Thoracic aorta (tissue), 2 donors: ENCODE measurements at places on chromosomes 16 and 17.

DNA sequence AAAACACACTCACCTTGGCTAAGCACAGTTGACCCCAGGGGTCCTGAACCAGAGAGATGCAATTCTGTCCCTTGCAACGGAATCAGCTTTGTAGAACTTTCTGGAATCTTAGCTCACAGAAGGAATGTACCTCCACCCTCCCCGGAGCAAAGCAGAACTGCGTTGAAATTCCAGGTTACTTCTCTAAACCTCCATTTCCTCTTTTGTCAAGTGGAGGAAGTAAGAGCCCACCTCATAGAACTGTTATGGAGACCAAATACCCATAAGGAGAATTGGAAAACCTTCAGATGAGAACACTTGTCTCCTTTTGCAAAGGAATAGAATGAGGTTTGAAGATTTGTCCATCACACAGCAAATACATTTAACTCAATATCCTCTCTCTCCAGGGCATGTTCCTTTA, 86.6 kb upstream of the RBBP6 start:
- no peak for DNase-seq

- peak; percentile 52 for DNase-seq
Observed at GRCh38 chr17:29131814-29132682, 48.1 kb downstream of the MYO18A start.

- no peak for DNase-seq
Observed at GRCh38 chr17:8614988-8615387, 15.5 kb downstream of the MYH10 start.

- no peak for DNase-seq
Observed at GRCh38 chr16:88449267-88449561, 3.9 kb upstream of the ZFPM1 start.

DNA sequence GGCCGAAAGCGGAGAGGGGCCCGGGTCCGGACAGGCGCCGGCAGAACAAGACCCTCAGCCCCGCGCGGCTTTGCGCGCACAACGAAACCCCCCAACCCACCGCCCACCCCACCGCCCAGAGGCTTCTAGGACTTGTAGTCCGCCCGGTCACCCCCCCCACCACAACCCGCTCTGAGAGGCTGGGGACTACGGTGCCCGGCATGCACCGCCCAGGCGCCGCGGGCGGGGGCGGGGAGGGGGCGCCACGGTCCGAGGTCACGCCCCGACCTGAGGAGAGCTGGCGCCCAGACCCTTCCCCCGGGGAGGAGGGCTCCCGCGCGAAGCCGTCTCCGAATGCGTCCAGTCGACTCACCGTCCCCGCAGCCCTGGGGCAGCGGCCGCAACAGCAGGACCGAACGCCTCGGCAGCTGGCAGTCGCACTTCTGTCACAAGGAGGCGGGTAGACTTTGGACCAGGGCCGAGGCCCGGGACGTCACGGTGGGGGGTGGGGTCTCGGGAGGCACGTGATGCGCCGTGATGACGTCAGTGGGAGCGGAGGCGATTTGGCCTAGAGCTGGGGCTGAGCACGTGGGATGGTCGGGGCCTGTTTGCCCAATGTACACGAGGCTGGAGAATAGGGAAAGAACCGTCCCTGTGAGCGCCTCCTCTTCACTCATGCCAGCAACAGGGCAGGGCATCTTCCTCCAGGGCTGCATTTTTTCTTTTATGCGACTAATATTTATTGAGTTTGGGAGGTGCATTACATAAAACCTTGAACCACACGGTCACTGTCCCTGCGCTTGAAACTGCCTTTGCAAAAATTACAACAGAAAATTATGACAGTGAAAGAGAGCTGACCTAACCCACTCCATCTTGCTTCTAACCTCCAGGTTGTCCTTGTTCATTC, at the start of gene CDIP1:
TSS of gene CDIP1 (minus strand) at position 424 of the 886 bp plus-strand sequence. CDS start 24,643 bp downstream, outside the sequence.
- DNase-seq, result peak; percentile 91

- DNase-seq, result no peak
Observed at GRCh38 chr17:6347776-6348175, 87.1 kb downstream of the AIPL1 start.

DNA sequence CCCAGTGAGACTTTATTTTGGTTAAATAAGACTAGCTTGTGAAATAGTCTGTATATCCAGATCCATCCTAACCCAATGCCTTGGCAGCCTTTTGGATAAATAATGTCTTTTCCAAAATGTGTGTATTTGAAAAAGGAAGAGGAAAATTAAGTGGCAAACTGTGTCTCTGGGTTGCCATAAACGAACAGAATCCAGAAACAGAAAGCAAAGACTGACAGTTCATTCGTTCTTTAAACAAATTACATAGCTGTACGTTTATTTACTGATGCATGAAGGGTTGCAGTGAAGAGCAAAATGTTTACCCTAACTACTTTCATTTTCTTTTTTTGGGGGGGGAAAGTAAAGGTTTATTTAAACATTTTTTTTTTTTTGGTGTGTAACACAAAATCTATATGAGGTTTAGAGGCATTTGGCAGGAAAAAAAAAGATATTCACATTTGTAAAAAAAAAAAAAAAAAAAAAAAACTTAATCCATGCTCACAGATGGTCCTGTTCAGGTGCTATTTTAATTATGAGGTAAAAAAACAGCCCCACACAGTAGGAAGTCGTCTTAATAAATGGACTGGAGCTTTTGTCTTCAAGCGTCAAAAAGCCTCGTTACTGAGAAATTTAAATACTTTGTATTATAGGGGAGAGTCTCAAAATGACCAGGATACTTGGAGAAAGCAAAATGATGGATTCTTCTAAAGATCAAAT, 245.9 kb downstream of the FTO start:
- DNase-seq, result no peak

- DNase-seq, result no peak
Observed at GRCh38 chr17:66724581-66725341, 110.2 kb upstream of the CACNG5 start.

GRCh38 chr17:34365340-34365739, 2.3 kb upstream of the CCL1 start:
- DNase-seq, result no peak

- no peak for DNase-seq
Observed at GRCh38 chr17:4492721-4493561, 5.7 kb upstream of the SPNS2 start.

DNA sequence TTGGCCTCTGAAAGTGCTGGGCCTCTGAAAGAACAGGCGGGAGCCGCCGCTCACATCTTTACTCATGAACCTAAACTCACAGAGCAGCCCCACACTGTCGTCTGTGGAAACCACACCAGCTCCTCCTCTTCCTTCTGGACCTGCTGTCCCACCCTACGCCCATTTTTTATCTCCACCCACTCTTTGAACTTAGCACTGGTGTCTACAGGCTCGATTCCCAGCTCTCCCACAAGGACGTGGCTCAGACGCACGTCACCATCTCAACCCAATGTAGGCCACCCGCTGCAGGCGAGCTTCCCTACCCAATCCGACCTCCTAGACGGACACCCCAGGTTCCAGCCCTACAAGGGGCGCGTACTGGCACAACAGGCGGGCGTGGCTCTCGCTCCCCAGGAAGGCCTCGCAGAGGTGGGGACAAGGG, 62.2 kb downstream of the NXN start:
- no peak for DNase-seq

DNA sequence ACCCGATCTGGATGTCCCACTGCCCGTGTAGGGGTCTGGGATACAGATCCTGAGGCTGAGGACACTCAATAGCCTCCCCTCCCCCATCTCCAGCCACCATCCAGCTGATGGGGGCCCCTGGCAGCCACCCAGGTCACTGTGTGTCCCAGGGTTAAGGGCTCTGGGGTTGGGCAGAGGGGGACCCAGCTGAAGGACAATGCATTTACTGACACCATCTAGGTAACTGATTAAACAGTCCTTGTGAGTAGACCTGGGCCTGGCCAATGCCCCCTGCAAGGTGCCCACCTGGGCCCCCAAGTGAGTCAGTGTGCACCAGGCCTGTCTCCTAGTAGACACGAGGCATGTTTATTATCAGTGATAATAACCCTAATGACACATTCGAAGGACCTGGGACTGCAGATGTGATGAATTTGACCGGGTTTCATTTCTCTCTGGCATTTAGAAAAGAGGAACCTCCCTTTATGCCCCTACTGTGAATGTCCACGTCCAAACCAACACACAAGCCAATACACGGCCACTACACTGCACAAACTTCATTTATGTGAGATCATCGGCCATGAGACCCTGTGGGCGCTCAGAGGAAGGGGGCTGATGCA, 261.9 kb upstream of the FOXF1 start:
- DNase-seq, result no peak

GRCh38 chr17:8284126-8284525, 4.3 kb upstream of the RANGRF start:
- no peak for DNase-seq

- no peak for DNase-seq
Observed at GRCh38 chr16:55144651-55145050, 179.4 kb upstream of the IRX6 start.

GRCh38 chr17:37490638-37491614, 1.2 kb downstream of the DUSP14 start:
- DNase-seq, result no peak

DNA sequence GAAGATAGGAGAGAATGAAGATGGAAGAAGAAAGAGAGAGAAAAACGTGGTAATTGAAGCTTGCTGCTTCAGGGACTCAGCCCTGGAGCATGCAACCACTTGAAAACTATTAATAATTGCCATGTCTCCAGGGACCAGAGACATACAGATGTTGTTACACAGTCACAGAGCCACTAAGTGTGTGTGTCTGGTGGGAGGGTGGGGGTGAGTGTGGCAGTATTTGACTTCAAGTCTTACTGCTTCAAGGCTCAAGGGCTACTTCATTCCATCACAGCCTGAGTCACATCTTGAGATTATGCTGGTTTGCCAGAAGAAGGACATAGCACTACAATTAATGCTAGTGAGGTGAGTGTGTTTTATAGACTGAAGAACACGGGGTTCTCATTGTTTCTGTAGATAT, 202.2 kb downstream of the CDH8 start:
- no peak for DNase-seq

DNA sequence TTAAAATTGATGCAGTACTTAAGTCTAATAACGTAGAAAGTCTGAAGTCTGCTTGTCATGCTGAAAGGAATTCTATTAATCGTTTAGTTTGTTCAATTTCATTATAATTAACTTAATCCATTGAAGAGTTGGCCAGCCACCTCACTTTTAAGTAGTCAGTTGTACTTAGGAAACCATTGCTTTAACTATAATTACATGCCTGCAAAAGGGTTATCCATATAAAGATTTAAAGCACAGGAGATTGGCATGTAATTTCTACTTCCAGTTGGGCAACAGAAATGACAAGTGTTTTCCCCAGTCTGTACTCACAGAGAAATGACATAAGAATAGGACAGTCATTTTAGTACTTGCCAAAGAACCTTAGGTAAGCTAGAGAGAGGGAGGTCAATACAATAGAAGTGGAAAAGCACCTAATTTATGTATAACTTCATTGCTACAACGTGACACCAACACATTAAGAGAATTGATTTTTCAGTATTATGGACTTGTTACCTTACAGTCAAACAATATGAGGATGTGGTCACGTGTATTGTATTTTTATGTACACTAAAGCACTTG, 3.7 kb upstream of the USP32 start:
- DNase-seq, result no peak

- no peak for DNase-seq
Observed at GRCh38 chr17:10036511-10037061, 131.5 kb upstream of the RCVRN start.
